Esophagus squamous epithelium (tissue), 5 donors: ENCODE measurements at places on chromosomes 3 and 15.

GRCh38 chr3:12875857-12876836, 34.8 kb upstream of the RPL32 start:
- DNase-seq: no peak

DNA sequence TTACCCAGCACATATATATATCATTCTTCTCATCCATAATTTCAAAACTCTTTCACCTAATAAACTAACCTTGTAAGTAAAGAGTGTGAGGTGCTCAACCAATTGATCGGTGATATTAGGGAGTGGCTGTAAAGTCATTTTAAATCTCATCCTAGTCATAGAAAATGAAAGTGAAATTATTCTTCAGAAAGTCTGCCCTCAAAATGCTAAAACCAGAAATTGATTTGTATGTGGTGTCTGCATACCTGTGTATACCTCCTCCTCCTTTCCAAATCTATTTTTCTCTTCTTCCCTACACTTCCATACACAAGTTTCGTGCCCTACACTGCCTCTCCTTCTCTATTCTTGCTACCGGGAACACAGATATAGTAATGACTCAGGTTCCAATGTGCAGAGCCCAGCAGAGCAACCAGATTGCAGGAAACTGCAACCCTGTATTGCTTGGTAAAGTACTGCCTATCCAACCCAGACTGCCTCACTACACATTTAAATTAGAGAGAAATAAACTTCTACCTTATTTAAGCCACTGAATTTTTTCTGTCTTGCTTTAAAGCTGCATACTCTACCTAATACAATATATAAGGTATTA, 7.4 kb upstream of the TBC1D5 start:
- no peak for DNase-seq

DNA sequence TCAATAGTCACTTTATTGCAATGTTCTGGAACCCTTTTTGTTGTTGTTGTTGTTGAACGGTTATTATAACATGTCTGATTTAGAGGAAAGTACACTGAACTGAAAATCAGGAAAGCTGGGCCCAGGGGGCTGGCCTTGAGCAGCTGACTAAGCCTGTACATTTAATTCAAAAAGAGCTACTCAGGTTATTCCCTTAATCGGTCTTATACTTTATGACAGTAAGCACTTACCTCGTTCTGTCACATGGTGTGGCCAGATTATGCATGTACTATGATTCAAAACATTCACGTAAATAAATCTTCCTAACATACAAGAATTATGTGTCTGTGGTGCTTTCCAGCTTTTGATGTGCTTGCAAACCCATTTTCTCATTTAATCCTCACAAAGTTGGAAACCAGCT, 382.5 kb upstream of the TPRG1 start:
- no peak for DNase-seq

GRCh38 chr3:25259871-25260270, 168.2 kb upstream of the RARB start:
- DNase-seq: no peak

GRCh38 chr15:64845831-64846595, 4.3 kb downstream of the PLEKHO2 start:
- DNase-seq: no peak

DNA sequence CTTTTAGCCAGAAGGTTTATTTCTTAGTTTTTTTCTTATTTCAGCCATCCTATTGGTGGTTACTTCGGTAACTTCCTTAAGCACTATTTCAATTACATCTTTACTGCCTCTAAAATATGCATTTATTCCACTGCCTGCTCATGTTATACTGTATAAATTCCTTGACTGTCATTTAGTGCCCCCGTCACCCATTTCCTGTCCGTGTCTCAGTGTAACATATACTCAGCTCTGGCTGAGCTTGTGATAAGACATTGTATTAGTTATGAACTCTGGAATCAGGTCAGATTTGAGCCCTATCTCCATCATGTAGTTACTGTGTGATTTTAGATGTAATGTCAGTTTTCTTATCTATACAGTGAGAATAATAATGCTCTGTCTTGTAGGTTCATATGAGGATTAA, 24.2 kb downstream of the PIAS1 start:
- no peak for DNase-seq

- DNase-seq: no peak
Measured at GRCh38 chr3:130276203-130276803, 69.2 kb upstream of the COL6A5 start.

DNA sequence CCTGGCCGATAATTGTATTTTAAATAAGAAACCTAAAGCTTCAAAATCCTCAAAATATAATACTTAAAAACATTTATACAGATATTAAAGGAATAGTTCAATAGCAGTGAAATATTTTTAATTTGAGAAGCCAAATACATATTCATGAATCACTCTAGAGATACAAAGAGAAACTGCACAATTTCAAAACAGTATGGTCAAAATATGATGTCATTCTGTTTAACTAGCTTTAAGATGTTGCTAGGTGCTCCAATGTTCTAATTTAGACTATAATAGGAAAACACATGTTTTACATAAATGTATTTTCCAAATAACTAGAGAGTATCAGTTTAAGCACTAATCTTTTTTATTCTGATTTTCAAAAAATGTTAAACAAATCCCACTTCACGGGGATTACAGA, 10.3 kb upstream of the NRROS start:
- DNase-seq: no peak

- DNase-seq: no peak
Measured at GRCh38 chr3:73459711-73460110, 165.0 kb downstream of the PDZRN3 start.

GRCh38 chr3:139547666-139548065, 8.1 kb upstream of the RBP1 start:
- no peak for DNase-seq

DNA sequence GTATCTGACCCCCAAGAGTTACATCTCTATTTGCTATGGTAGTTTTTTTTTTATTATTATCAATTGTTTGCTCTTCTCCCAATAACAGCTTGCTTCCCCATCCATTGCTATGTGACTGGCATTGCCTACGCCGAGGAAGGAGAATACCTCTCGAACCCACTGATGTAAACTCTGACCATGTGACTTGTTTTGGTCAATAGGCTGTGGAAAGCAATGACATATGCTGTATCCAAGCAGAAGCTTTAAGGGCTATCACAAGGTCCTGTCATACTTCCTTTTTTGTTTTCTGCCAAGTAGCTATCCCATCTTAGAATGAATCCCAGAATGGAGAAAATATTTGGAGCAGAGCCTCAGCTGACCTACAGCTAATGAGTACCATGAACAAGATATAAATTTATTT, 111.0 kb upstream of the FRMD4B start:
- no peak for DNase-seq

DNA sequence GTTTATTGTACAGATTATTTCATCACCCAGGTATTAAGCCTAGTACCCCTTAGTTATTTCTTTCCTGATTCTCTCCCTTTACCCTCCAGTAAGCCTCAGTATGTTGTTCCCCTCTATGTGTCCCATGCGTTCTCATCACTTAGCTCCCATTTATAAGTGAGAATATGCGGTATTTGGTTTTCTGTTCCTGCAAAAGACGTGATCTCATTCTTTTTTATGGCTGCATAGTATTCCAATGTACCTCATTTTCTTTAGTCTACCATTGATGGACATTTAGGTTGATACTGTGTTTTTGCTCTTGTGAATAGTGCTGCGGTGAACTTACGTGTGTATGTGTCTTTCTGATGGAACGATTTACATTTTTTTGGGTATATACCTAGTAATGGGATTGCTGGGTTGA, 36.7 kb downstream of the CEP63 start:
- no peak for DNase-seq

GRCh38 chr15:80031841-80032240, 27.6 kb upstream of the ZFAND6 start:
- no peak for DNase-seq

- no peak for DNase-seq
Measured at GRCh38 chr3:72630327-72630968, 217.8 kb downstream of the SHQ1 start.

DNA sequence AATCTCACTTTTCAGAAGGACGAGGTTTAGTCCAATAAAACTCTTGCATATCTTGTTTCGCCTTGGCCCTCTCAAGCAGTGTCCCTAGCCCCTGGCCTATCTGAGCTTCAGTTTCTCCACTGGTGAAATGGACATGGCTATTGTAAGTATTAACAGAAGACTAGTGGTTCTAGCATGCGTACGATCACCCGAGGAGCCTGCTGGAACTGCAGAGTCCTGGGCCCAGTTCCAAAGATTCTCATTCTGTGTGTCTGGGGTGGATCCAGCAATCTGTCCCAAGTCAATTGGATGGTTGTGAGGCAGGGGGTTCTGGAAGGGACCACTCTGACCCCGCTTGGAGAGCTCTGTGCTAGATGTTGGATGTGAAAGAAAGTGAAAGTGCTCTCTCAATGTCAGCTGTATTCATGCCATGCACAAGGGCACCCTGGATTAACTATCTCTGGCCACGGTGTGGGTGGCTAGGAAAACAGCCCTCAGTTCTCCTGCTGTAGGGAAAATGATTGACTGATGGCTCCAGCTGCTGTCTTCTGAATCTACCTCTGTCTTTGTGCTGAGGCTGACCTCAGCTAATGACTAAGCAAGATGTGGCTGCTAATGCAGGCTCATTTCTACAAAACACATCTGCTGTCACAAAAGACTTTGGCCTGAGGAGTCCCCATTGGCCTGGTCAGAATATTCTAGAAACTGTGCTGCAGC, 1.9 kb upstream of the PLA1A start:
- DNase-seq: no peak

DNA sequence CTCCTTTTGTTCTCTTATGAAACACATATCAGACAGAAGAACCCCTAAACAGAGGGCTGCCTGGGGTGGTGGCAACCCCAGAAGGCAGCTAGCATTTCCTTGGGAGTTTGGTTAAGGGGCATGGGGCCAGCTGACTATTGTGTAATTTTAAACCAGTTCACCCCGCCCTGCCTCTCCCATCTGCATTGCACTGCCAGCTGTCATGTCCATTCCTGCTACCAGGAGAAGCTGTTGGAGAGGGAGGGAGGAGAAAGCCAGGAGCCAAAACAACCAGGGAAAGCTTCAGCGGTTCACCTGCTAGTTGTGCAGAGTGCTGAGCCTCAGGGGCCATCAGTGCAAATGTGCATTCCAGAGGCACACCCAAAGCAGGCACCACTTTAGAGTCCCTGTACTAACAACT, 47.6 kb upstream of the ATP1B3 start:
- DNase-seq: no peak

DNA sequence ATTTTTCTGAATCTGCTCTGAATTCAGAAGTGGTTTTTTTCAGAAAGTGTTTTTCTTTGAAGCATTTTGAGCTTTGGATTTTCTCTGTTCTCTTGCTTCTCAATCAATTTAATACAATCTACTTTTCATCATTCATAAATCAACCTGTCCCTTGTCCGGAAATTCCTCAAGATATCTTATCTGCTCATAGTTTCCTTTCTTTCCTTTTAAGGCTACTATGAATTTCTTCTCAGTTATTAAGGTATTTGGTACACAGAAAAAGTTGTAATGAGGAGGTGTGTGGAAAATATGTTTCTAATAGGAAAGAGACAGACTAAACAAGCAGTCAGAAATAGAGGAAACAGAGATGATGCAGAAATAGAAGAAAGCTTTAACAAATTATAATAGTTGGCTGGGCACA, 14.4 kb downstream of the CGGBP1 start:
- DNase-seq: no peak

DNA sequence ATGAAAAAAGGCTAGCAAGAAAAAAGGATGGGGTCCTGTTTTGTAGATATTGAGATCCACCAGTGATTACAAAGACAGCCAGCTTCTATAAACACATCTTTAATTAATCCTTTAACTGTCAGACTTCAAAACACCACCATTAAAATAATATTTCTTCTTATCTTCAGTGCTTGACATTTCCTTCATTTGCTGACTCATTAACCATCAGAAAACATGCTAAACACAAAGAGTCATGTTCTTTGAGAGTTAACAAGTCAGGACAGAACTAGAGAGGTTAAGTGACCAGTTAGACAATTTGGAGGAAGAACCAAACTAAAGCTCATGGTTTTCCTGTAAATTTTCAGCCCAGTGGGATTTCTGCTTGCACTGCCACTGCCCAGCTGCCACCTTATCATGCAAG, 111.4 kb downstream of the MEIS2 start:
- no peak for DNase-seq

GRCh38 chr3:149670742-149671492, 13.1 kb upstream of the WWTR1 start:
- DNase-seq: no peak
